ENCODE measurements at places on chromosomes 5 and 9. TPM values are rescaled to one million over a fixed set of nuclear protein-coding genes. Genes with fewer than 3 reads are reported as not detected.

- no peak for DNase-seq
Observed at GRCh38 chr5:103066326-103066725, 53.6 kb downstream of the GIN1 start.

Gene NR2F1-AS1
- not detected for total RNA-seq

Gene CCNJL
- not detected for total RNA-seq

Gene RFESD
- 10.9 TPM for total RNA-seq
